NCI-H2081 treated with DMSO at 0.1 percent for 48 hours (cell line): ENCODE measurements at places on chromosomes 3 and 15.

DNA sequence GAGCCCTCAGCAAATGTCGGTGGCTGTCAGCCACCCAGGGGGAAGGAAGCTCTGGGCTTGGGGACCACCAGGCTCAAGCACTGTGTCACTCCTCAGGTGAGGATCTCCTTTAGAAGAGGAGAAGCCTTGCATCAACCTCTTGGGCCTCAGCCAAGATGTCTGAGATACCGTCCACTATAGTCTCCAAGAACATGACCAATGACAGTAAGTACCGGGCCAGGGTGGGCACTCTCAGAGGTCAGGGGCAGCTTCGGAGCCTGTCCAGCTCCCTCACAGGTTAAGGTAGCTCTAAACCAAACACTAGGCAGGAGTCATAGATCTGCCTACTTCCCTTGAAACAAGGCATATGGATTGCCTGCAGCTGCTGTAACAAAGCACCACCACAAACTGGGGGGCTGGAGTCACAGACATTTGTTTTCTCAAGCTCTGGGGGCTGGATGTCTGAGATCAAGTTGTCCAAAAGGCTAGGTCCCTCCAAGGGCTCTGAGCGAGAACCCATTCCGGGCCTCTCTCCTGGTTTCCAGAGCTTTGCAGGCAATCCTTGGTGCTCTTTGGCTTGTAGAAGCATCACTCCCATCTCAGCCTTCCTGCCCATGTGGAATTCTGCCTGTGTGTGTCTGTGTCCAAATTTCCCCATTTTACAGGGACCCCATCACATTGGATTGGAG lies 1.3 kb downstream of the CFAP100 start:
- DNase-seq, result no peak

- DNase-seq, result no peak
Observed at GRCh38 chr3:23385327-23385726, 182.2 kb downstream of the UBE2E2 start.

- DNase-seq, result no peak
Observed at GRCh38 chr15:25268166-25268565, 170.7 kb downstream of the UBE3A start.

DNA sequence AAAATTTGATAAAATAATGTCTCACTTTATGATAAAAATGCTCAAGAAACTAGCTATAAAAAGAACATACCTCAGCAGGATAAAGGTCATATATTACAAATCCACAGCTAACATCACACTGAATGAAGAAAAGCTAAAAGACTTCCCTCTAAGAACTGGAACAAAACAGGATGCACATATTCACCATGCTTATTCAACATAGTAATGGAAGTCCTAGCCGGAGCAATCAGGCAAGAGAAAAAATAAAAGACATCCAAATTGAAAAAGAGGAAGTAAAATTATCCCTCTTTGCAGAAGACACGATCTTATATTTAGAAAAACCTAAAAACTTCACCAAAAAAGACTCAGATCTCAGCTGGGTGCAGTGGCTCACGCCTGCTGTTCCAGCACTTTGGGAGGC lies 34.0 kb downstream of the SENP7 start:
- no peak for DNase-seq

DNA sequence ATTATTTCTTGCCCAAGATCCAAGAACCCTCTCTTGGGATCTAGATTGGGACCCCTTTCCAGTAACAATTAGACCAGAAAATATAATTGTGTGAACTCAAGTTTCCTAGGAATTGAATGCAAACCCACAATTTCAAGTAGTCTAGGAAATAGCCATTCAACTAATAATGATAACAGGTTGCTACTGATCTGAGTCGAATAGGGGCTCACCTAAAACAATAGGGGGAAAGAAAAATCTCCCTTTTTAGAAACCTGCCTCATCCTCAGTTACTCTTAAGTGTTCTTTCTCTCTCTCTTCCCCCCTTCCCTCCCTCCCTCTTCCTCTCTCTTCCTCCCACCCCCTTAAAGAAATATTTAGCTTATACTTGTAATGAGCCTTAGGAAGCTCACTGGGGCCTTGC lies 555.3 kb downstream of the IGSF11 start:
- DNase-seq, result no peak

DNA sequence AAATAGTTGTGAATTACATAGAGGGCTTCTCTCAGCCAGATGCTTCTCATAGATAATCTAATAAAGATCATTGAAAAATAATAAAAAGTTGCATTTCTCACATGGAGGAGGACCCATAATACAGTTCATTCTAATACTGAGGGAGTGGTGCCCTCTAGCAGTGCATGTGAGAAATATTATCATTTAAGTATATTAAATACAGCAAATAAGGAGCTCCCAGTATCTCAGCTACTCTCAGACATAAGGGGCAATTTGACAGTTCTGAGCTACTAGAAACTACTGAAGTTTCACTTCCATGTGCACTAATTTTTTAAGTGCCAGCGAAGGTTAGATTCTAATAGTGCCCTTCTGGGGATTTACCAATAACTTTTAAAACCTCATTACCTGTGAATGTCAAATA lies 188.3 kb downstream of the IL5RA start:
- no peak for DNase-seq

GRCh38 chr3:196440041-196440537 lies 7.9 kb upstream of the UBXN7 start:
- no peak for DNase-seq

DNA sequence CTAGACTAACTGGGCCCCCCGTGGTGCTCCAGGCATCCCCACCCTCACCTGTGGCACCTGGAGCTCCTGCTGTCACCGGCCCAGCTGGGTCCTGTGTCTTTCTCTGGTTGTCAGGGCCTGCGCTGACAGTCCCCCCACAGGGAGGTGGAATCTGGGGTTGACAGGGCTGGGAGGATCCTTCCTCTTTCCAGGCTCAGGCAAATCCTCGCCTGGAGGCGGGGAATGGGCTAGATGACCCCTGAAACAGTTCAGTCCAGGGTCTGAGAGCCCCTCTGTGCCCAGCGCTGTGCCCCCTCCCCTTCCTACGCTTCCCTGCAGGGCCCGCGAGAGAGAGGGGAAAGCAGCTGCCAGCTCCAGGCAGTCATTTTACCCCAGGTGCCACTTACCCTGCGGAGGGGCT lies 50.1 kb upstream of the MCF2L2 start:
- no peak for DNase-seq

- no peak for DNase-seq
Observed at GRCh38 chr3:153087595-153088566, 74.1 kb upstream of the RAP2B start.

DNA sequence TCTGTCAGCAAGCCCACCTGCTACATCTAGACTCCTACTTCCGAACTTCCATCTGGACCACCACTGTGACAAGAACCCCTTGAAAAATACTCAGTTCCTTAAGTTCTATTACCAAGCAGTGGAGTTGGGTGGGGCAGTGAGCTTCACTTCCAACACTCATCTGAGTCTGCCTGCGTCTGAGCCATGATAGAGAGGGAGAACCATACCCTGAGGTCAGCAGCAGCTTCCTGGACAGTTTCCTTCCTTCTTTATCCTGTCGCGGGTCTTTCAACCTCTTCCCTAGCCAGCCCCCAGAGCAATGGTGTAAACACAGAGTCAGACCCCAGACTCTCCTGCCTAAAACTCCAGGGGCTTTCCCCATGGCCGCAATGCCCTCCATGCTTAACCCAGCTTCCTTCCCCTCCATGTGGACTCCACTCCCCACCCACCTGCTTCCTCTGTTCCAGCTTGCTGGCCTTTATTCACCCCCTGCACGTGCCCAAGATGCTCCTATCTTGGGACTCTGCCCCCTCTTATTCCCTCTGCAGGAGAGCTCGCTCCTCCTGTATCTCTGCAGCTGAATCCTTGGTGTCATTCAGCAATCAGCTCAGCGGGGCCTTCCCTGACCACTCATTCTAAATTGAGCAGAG lies 211.2 kb downstream of the SHQ1 start:
- no peak for DNase-seq

DNA sequence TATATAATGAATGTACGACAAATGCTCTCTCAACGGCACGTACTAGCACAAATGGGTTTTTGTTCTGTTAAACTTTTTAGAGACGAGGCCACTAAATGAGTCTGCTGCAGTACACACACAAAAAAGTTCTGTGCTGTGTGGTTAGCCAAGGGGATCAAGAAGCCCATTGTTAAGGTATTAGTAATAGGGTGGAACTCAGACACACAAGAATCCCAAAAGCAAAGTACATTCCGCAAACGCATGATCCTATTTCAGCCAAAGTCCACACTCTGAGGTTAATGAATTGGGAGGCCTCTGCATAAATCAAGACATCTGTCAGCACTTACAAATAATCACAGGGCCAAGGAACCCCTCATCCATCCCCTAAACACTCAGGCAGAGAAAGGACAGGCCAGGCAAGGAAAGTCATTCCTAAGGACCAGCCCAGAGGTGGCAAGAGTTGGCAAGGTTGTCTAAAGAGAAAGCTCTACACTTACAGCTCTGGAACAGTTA lies 12.1 kb downstream of the OSBPL10 start:
- no peak for DNase-seq
